ENCODE measurements at places on chromosomes 13 and 19. TPM values are rescaled to one million over a fixed set of nuclear protein-coding genes. Genes with fewer than 3 reads are reported as not detected.

DNA sequence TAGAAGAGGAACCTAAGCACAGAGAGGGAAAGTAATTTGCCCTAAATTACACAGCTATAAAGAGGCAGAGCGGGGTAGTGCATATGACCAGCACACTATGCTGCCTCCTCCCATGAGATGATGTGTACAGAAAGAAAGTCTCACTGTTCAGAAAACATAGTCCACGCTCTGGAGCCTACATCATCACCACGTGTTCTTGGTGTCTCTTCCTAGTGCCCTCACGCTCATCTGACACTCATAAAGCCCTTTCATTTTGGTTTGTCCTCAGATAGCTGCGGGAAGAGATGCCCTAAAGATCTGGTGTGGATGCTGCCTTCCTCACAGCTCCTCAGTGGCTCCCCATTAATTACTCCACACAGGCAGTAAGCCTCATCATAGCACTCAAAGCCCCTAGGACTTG is 27.4 kb upstream of the SIAH3 start:
- H3K27me3 ChIP-seq, result no peaks in the 10 kb centered on the region
- H3K27ac ChIP-seq, result no peak overlapping the region
- no peaks in the 10 kb centered on the region for H3K4me1 ChIP-seq
- peak; percentile 66 for DNase-seq

GSX1 gene
- not detected for total RNA-seq

DNA sequence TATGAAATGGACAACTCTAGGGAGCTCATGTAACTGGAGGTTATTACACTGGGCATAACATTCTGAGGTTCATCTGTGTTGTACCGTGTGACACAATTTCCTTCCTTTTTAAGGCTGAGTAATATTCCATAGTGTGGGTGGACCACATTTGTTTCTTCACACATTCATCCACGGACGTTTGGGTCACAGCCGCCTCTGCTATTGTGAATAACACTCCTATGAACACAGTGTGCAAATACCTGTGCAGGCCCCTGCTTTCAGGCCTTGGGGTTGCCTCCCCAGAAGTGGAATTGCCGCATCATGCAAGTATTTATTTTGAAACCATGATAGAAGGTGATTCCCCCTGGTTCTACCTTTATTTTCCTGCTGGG is 63.4 kb upstream of the MCF2L start:
- no peak overlapping the region for H3K27ac ChIP-seq
- DNase-seq, result no peak
- no peaks in the 10 kb centered on the region for H3K4me1 ChIP-seq
- no peaks in the 10 kb centered on the region for H3K36me3 ChIP-seq
- no peak overlapping the region for H3K4me3 ChIP-seq

TUBB4A gene
- total RNA-seq, result 4.3 TPM

ZNF468 gene
- 13.3 TPM for total RNA-seq

- H3K36me3 ChIP-seq, result no peaks in the 10 kb centered on the region
- no peak for DNase-seq
- H3K4me1 ChIP-seq, result peaks cover 7% of the 10 kb centered on the region
- H3K4me3 ChIP-seq, result no peak overlapping the region
Measured at GRCh38 chr13:39916330-39916729, 260.9 kb downstream of the COG6 start.

- no peaks in the 10 kb centered on the region for H3K27me3 ChIP-seq
- no peaks in the 10 kb centered on the region for H3K4me1 ChIP-seq
- no peaks in the 10 kb centered on the region for H3K36me3 ChIP-seq
- DNase-seq, result peak; percentile 75
- H3K27ac ChIP-seq, result no peak overlapping the region
Measured at GRCh38 chr13:111852725-111853518, 214.0 kb upstream of the SOX1 start.

- no peaks in the 10 kb centered on the region for H3K27me3 ChIP-seq
- H3K36me3 ChIP-seq, result no peaks in the 10 kb centered on the region
- no peak for DNase-seq
- no peak overlapping the region for H3K27ac ChIP-seq
Measured at GRCh38 chr13:29901710-29902631, 51.6 kb upstream of the UBL3 start.

DNA sequence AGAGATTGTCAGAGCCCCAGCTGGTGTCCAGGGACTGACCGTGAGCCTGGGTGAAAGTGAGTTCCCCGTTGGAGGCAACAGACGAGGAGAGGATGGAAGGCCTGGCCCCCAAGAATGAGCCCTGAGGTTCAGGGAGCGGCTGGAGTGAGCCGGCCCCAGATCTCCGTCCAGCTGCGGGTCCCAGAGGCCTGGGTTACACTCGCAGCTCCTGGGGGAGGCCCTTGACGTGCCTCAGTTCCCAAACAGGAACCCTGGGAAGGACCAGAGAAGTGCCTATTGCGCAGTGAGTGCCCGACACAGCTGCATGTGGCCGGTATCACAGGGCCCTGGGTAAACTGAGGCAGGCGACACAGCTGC is 1.1 kb upstream of the ELANE start:
- H3K27ac ChIP-seq, result peak overlapping the region; percentile 76
- H3K27me3 ChIP-seq, result peaks cover 69% of the 10 kb centered on the region
- peak overlapping the region; percentile 36 for H3K4me3 ChIP-seq
- peaks cover 13% of the 10 kb centered on the region for H3K4me1 ChIP-seq
- H3K36me3 ChIP-seq, result no peaks in the 10 kb centered on the region
- no peak for DNase-seq

GRCh38 chr19:48493718-48494401 is 17.8 kb downstream of the LMTK3 start:
- H3K27me3 ChIP-seq, result peaks cover 39% of the 10 kb centered on the region
- peak overlapping the region; percentile 75 for H3K27ac ChIP-seq
- H3K36me3 ChIP-seq, result no peaks in the 10 kb centered on the region
- no peak for DNase-seq
- peak overlapping the region; percentile 61 for H3K4me3 ChIP-seq

- H3K27ac ChIP-seq, result no peak overlapping the region
- no peaks in the 10 kb centered on the region for H3K4me1 ChIP-seq
- DNase-seq, result no peak
- no peaks in the 10 kb centered on the region for H3K36me3 ChIP-seq
- H3K4me3 ChIP-seq, result no peak overlapping the region
Measured at GRCh38 chr13:30078059-30078458, 227.6 kb upstream of the UBL3 start.

- peak overlapping the region; percentile 18 for H3K4me3 ChIP-seq
- no peaks in the 10 kb centered on the region for H3K27me3 ChIP-seq
- no peak overlapping the region for H3K27ac ChIP-seq
- H3K4me1 ChIP-seq, result peaks cover 81% of the 10 kb centered on the region
- no peak for DNase-seq
- peaks cover 6% of the 10 kb centered on the region for H3K36me3 ChIP-seq
Measured at GRCh38 chr13:111210544-111211469, 95.7 kb downstream of the ARHGEF7 start.

GRCh38 chr13:29482504-29482903 is 113.0 kb downstream of the SLC7A1 start:
- no peak for DNase-seq
- no peak overlapping the region for H3K4me3 ChIP-seq
- no peaks in the 10 kb centered on the region for H3K4me1 ChIP-seq
- no peaks in the 10 kb centered on the region for H3K36me3 ChIP-seq
- no peaks in the 10 kb centered on the region for H3K27me3 ChIP-seq
- H3K27ac ChIP-seq, result no peak overlapping the region

OVOL3 gene
- not detected for total RNA-seq

IGFL3 gene
- not detected for total RNA-seq

DNA sequence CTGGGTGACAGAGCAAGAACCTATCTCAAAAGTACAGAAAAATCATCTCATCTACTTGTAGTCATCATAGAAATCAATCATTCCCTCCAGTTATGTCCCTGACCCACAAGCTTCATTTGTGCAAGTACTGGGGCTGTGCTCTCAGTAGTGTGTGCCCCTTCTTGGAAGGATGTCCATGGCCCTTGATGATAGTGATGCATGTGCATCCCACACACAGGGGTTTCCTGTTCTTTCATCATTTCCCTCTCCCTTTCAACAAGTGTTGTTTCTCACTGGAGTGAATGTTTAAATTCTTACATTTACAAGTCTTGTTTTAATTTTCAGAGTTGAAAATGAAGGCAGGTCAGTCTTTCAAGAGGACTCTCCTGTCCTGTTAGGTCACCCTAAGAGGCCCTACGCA is 1.5 kb downstream of the LGALS13 start:
- no peak overlapping the region for H3K27ac ChIP-seq
- no peaks in the 10 kb centered on the region for H3K36me3 ChIP-seq
- no peak overlapping the region for H3K4me3 ChIP-seq
- no peaks in the 10 kb centered on the region for H3K27me3 ChIP-seq

DNA sequence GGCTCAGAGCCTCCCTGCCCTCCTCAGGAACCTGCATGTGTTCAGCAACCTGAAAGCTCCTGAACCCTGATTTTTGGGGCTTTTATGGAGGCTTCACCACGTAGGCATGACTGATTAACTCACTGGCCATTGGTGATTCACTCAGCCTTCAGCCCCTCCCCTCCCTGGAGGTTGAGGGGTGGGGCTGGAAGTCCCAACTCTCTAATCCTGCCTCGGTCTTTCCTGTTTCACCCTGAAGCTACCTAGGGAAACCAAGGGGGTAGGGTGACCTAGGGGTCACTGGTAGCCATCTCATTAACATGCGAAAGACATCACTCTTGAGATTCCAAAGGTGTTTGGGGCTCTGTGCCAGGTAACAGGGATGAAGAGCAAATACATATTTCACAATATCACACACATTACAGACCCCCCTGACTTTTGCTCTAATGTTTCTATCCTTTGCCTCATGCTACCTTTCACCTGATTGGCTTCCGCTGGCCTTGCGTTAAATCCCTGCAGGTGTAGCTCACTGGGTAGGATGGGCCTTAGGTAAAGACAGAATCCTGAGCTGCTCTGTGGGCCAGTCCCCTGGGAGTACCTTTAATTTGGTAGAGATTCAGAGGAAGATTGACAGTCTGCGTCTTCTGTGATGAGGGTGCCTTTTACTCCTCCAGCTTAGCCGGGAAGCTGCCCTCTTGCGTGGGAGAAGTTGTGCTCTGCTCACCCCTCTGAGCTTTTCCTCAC is 260.6 kb downstream of the ATP8A2 start:
- DNase-seq, result no peak
- no peaks in the 10 kb centered on the region for H3K4me1 ChIP-seq
- H3K4me3 ChIP-seq, result no peak overlapping the region
- no peak overlapping the region for H3K27ac ChIP-seq
- H3K27me3 ChIP-seq, result no peaks in the 10 kb centered on the region
- H3K36me3 ChIP-seq, result no peaks in the 10 kb centered on the region

DNA sequence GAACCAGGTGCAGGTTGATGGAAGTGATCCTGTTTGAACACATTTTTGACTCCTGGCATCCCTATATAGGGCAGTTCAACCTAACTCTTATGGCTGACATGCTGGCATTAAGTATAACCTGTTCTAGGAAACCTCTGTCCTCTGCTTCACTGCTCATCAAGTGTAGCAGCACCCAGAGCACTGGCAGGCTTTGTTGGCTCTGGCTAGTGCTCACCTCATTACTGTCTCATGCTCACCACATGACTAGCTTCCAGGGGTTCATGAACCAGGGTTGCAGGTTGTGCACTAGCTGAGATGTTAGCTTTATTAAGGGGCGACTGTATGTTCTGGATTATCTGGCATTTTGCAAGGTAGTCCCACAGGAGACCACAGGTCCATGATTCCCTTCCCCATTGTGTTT is 63.6 kb downstream of the B3GLCT start:
- H3K27ac ChIP-seq, result no peak overlapping the region
- no peak for DNase-seq
- no peaks in the 10 kb centered on the region for H3K36me3 ChIP-seq
- H3K4me1 ChIP-seq, result peaks cover 5% of the 10 kb centered on the region
- no peaks in the 10 kb centered on the region for H3K27me3 ChIP-seq

GRCh38 chr13:46109451-46109850 is 4.6 kb upstream of the CPB2 start:
- no peak overlapping the region for H3K4me3 ChIP-seq
- H3K36me3 ChIP-seq, result no peaks in the 10 kb centered on the region
- no peaks in the 10 kb centered on the region for H3K27me3 ChIP-seq
- H3K4me1 ChIP-seq, result no peaks in the 10 kb centered on the region
- no peak overlapping the region for H3K27ac ChIP-seq
- no peak for DNase-seq

ZFP14 gene
- total RNA-seq, result 4.1 TPM

DNA sequence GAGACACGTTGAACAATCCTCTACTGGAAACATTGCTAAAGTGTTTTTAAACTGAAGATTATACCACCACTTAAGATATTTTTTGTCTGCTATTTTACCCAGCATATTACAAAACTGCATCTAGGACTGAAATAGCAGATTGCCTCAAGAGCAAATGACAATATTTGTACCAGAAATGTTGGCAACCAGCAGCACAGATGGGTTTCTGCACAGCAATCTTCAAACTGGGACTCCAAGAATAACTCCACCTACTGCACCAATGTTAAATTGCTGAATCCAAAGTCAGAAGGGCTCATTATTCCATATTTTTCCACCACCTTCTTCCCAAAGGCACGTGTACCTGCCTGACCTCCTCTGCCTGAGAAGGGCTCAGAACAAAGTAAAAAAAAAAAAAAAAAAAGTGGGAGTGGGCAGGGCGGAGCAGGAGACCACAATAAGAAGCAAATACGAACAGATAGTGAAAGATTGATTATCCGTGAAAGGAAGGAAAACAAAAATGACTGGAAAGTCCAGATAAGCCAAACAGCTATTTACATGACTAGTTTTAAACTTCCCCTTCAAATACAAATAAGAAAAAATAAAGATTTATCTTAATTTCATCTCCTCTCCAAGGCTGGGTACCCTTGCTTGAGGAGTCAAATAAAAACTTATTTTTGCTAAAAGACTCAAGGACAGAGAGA is 79.4 kb downstream of the FOXO1 start:
- peaks cover 71% of the 10 kb centered on the region for H3K4me1 ChIP-seq
- H3K27me3 ChIP-seq, result no peaks in the 10 kb centered on the region
- DNase-seq, result no peak
- H3K36me3 ChIP-seq, result no peaks in the 10 kb centered on the region
- no peak overlapping the region for H3K27ac ChIP-seq

SLC1A5 gene
- 42.8 TPM for total RNA-seq

S1PR2 gene
- total RNA-seq, result 27.7 TPM

DNA sequence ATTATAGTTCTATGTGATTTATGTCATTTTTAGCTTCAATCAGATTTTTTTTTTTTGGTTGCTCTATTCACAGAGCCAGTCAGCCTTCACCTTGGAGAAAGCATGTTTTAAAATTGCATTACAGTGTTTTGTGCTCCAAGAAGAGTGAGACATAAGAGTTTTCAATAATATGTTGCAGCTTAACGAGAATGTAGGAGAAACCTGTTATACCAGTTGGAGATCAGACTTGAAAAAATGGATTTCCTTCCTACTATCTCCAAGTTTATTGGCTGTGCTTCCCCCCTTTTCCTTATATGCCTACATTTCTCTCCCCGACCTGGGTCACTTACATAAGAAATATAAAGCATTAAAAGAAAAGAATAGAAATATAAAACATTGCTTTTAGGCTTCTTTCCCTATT is 123.9 kb upstream of the ARGLU1 start:
- no peaks in the 10 kb centered on the region for H3K36me3 ChIP-seq
- no peak overlapping the region for H3K27ac ChIP-seq
- H3K27me3 ChIP-seq, result no peaks in the 10 kb centered on the region
- H3K4me1 ChIP-seq, result no peaks in the 10 kb centered on the region
- no peak overlapping the region for H3K4me3 ChIP-seq
- no peak for DNase-seq

- no peaks in the 10 kb centered on the region for H3K36me3 ChIP-seq
- no peak overlapping the region for H3K27ac ChIP-seq
- no peak for DNase-seq
Measured at GRCh38 chr13:101755228-101755887, 302.9 kb downstream of the ITGBL1 start.

CEACAM3 gene
- not detected for total RNA-seq
